ENCODE measurements at places on chromosomes 16 and 17.

DNA sequence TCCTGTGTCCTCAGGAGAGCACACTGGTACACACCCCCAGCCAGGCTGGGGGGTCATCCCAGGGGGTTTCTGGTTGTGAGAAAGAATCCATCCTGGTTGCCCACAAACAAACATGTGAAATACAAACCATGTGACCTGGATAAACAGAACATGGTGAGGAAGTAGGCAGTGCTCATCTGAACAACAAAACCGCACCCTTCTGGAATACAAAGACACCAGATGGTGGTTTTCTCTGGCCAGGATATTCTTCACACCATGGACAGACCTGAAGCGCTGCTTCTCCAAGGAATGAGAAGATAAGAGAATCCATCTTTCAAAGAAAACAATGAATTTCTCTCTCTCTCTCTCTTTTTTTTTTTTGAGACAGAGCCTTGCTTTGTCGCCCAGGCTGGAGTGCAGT, 302.3 kb downstream of the SLC39A11 start:
- no peak for DNase-seq

- no peak for DNase-seq
Measured at GRCh38 chr16:24936151-24936550, 79.0 kb downstream of the ARHGAP17 start.

DNA sequence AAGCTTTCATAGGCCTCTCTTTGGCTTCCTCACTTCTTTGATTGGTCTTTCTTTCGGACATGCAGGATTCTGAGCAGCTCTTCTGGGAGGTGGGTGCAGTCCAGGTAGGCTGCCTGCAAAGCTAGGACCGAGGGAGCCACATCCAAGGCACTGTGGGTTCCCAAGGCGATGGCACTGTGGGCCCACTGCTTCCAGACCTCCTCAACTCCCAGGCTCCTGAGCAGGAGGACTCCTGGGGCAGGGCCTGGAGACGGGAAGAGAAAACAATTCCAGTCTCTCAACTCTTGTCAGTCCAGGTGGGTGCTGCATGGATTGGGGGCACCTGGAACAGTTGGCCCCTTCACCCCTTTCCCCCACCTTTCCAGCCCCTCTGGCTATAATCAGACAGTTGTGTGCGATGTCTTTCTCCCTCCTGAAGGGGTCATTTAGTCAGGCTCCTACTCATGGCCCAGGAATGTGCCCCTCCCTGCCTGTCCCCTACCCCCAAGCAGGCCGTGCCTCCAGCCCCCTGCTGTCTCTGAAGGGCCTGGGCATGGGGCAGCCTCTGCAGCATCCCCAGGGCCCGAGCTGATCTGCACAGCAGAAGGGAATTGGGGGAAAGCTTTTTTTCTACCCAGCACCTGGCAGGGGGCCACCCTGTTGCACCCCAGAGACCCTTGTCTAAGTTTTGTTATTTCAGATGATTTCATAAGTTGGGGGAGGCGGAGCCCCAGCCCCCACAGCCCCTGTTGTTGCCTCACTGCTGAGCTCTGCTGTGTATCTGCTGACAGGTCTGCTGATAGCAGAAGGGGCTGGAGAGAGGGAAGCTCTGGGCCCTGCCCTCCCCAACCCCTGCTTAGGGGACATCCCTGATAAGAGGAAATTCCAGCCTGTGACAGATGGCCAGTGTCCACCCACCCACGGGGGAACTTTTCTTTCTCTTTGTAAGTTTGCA, 330.3 kb downstream of the SEC14L1 start:
- DNase-seq: peak; percentile 66

DNA sequence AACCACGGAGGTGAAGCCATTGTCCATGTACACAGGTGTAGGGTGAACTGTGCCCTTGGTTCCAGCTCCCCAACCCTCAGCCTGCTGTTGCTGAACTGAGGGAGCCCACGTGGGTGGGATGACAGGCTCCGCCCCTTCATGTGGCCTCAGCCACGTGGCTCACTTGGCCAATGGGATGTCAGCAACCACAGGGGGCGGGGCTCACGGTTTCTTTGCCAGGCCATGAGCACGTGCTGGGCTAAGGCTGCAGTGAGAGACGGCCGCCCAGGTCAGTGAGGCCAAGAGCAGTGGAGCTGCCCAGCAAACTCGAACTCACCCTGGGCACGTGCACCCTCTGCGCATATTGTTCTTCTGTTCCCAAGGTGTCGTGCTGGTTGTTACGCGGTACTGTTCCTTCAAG, 282.6 kb downstream of the IRF8 start:
- DNase-seq: no peak

DNA sequence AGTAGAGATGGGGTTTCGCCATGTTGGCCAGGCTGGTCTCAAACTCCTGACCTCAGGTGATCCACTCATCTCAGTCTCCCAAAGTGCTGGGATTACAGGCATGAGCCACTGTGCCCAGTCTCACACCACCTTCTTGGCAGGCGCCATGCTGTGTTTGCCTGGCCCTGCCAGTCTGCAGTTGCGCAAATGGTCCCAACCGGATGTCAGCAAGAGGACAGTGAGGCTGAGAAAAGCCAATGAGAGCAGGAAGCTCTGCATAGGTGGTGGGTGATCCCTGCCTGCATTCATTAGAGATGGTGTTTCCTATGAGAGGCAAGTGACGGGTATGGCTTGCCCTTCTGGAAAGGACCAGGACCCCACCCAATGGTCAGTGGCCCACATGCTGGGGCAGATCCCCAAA, 59.3 kb downstream of the PECAM1 start:
- no peak for DNase-seq

- no peak for DNase-seq
Measured at GRCh38 chr16:58842746-58843145, 108.6 kb upstream of the GOT2 start.

DNA sequence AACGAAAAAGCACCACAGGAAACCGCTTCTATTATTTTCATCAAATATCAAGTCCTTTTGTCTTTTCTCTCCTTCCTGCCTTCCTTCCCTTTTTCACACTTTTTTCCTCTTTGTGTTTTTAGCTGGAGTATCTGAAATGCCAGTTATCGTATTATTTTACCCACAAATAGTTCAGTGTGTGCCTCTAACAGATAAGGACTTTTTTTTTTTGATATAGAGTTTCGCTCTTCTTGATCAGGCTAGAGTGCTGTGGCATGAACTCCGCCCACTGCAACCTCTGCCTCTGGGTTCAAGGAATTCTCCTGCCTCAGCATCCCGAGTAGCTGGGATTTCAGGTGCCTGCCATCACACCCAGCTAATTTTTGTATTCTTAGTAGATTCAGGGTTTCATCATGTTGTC, 10.7 kb downstream of the DNAAF1 start:
- no peak for DNase-seq

DNA sequence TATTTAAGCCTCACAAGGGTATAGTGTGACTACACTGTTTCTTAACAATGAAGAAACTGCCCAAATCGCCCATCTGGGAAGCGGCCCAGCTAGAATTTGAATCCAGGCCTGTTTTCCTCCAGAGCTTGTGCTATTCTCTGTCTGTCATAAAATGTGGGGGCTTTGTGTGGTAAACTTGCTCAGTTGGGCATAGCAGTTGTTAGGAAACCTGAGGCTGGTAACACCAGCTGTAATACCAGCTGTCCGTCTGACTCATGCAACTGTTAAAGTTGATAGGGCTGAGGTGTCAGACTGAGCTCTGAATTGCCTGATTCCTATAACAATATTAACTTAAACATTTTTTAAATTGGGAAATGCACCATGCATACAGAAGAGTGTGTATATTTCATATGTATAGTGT, 9.3 kb downstream of the NOD2 start:
- DNase-seq: peak; percentile 49

DNA sequence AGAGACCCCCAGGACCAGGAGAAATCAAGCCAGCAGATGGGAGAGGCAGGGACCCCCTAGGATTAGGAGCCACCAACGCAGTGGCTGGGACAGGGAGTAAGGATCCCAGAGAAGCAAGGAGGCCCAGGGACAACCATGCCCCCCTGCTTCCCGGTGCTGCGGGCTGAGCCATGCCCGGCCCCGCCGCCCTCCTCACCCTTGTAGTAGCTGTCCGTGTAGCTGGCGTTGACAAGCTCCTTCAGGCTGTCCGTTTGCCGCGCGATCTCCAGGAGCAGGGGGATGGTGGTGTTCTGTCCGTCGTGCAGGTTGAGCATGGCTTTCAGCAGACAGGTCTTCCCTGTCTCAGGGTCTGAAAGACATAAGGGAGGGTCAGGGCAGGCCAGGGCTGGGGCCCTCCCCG, 18.4 kb downstream of the TRPV1 start:
- DNase-seq: no peak

DNA sequence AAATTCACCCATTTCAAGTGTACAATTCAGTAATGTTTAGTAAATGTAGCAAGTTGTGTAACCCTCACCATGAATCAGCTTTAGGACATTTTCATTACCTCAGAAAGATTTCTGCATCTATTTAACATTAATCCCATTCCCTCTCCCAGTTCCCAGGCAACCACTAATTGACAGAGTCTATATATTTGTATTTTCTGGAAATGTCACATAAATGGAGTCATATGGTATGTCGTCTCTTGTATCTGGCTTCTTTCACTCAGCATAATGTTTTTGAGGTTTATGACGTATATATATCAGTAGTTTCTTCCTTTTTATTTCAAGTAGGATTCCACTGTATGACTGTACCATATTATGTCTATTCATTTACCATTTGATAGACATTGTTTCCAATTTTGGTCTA, 199.8 kb downstream of the CYB561 start:
- DNase-seq: no peak

- peak; percentile 36 for DNase-seq
Measured at GRCh38 chr16:21103941-21104860, 46.4 kb downstream of the DNAH3 start.

- DNase-seq: no peak
Measured at GRCh38 chr16:684961-685696, 995 bp upstream of the JMJD8 start.

- no peak for DNase-seq
Measured at GRCh38 chr16:9151074-9151473, 59.6 kb downstream of the HAPSTR1 start.

- DNase-seq: no peak
Measured at GRCh38 chr17:59508999-59509625, 56.3 kb upstream of the DHX40 start.

- DNase-seq: no peak
Measured at GRCh38 chr17:48584223-48584741, 5.8 kb downstream of the HOXB3 start.

- DNase-seq: no peak
Measured at GRCh38 chr16:17784073-17784472, 313.3 kb upstream of the XYLT1 start.

GRCh38 chr16:53053967-53054669, 673 bp upstream of the CHD9 start:
- DNase-seq: peak; percentile 78

- DNase-seq: no peak
Measured at GRCh38 chr16:85718682-85719081, 29.9 kb upstream of the GINS2 start.

DNA sequence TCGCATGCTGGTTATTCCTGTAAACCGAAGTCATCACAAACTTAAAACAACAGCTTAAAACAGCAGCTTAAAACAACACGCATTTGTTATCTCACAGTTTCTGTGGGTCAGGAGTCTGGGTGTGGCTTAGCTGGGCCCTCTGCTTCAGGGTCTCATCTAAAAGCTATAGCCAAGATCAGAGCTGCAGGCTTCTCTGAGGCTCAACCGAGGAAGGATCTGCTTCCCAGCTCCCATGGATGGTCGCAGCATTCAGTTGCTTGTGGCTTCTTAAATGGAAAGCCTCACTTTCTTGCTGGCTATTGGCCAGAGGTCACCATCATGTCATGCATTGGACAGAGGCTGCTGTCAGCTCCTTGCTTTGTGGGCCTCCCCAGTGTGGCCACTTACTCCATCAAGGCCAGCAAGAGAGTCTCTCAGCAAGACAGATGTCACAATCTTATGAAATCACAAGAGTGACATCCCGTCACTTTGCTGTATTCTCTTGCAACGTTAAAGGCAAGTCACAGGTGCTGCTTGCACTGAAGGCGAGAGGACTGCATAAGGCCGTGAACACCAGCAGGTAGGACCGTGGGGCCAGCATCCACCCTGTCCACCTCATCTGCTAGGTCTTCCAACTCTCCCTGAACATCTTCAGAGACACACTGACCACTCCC, 117.9 kb upstream of the TNRC6C start:
- peak; percentile 6 for DNase-seq

GRCh38 chr17:27985736-27986399, 56.6 kb upstream of the NLK start:
- no peak for DNase-seq

GRCh38 chr17:42852351-42852750, 1.4 kb downstream of the AOC3 start:
- DNase-seq: no peak

- DNase-seq: no peak
Measured at GRCh38 chr16:86768228-86768791, 190.0 kb downstream of the FOXL1 start.

DNA sequence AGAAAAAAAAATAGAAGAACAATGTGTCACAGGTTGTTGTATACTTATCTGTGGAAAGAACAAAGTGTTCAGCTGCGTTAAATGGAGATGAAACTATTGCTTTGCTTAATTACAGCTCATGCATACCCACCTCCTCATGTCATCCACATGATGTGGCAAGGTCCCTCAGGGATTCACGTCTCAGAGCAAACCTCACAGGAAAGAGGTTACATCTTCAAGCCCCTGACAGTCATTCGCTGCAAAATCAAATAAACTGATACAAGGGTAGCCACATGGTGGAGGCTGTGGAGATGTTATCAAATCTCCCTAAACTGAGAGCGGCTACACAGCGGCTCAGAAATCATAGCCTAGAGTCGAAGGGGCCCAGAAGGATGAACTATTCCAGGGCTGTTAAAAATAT, 21.1 kb downstream of the GINS3 start:
- no peak for DNase-seq

GRCh38 chr17:32854832-32855389, 22.0 kb downstream of the MYO1D start:
- DNase-seq: no peak

DNA sequence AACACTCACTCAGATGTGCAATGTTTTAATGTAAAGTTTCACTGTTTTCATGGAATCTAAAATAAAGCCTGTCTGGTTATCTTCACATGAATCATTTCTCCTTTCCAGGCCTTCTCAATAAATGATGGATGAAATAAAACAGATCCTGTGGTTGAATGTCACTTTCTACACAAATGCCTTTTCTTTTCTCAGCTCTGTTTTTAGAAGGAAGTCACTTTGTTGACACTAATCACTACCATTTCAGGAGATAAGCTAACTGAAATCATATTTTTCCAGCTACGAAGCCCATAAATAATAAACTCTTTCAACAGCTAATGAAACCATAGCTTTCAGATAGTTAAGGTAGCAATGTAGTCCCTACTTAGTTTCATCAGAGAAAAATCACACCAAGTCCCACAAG, 17.9 kb downstream of the NME2 start:
- DNase-seq: no peak

DNA sequence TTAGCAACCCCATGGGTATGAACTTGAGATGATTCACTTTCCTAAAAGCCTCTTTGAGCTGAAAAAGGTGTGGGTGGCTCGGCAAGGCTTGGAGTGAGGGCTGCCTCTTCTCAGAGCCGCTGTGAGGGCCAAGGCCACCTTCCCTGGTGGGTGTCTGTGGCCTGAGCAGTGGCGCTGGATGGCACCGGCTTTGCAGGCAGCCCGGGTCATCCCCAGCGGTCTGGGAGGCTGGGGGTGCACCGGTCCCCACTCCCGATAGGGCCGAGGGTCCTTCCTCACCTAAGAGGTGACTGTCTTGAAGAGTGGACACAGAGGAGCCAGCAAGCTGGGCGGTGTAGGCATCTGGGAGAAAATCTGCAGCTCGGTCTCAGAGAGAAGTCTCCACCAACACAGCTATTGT, 79.2 kb upstream of the RBL2 start:
- no peak for DNase-seq

Measured in right hindlimb (tissue), 1 donor.